ENCODE measurements at places on chromosomes 6 and 20.

DNA sequence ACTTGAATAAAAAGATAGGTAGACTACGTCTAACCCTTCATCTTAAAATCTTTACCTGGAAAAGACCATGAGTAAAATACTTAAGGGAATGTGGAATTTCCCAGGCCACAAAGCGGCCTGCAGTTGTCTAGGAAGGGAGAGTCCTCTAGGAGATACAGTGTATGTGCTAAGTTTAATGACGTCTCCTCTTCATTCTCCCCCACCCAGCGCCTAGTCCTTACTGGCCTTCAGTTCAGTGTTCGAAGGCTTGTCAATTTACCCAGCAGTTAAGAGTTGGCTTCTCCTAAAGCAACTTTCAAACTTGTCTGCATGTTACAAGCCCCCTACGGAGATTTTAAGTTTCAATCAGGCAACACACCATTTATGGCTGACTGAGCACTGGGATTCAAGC, 35.2 kb downstream of the HFE start:
- peak; percentile 9 for DNase-seq

GRCh38 chr20:1555952-1556351, 1.6 kb downstream of the SIRPD start:
- no peak for DNase-seq

- DNase-seq = no peak
Measured at GRCh38 chr6:50721978-50722377, 8.7 kb downstream of the TFAP2D start.

DNA sequence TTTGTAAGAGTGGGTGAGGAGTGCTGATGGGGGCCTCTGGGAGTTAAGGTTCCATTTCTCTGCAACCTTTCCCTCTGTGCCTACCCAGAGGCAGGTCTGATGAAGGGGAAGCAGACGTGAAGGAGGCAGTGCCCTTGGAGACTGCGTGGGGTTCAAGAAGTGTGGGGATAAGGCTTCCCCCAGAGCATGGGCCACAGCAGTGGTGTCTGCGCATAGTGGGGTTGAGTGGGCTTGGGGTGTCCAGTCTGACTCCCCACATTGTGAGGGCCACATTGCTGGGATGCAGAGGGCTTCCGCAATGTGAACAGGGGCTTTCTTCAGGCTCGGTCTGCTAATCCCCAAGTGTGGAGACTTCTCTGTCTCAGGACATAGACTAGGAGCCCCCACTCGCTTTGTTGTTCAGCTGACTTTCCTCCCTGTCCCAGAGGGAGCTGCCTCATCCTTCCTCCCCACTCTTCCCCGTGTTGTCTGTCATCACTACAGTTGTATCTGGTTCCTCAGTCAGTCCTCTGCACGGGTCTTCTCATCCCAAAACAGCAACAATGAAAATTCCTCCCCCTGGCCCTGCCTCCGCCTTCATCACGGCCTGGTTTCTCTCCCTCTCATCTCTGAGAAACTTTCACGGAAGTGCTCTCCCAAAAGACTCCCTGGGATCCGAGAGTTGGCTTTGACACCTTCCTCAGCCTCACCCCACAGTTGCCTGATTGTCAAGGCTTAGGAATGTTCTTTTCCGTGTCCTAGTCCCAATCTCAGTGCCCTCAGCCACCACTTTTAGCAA, 2.8 kb downstream of the EBF4 start:
- DNase-seq = no peak

DNA sequence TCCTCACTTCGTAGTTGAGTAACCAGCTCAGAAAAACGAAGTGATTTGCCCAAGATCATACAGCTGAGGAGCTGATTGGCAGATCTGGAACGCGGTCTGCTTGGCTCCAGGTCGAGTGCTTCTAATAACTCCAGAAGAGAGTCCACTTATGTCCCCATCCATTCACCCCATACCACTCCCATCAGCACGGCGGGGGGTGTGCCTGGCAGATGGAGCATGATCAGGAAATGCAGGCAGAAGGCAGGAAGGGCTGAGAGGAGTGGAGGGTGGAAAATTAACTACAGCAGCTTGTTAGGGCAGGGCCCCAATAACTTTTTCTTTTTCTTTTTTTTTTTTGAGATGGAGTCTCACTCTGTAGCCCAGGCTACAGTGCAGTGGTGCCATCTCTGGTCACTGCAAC, 15.0 kb downstream of the FITM2 start:
- no peak for DNase-seq

DNA sequence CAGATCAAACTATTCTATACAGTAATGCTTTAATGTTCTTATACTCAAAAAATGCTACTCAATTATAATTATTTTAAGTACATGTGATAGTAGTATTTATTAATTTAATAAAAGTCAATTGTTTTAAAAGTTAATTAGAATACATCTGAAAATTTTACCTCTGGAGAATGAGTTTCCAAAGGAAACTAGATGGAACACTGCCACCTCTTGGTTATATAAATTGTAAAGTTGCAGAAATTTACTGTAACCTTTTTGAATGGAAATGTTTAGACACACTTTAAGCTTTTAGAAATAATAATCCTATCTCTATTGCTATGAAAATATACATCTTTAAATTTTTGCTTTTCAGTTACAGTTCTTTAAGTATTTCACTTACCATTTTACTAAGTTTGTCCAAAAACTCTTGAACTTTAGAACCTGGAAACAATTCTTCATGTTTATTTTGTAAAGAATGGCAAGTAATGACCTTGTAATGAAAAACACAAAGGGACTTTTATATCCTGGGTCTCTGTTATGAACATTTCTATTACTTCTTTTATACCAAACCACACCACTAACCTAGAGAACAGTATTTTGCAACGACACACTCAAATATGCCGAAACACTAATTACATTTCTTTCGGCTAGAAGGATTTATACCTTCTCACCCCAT, 10.9 kb upstream of the BMP5 start:
- DNase-seq = no peak

DNA sequence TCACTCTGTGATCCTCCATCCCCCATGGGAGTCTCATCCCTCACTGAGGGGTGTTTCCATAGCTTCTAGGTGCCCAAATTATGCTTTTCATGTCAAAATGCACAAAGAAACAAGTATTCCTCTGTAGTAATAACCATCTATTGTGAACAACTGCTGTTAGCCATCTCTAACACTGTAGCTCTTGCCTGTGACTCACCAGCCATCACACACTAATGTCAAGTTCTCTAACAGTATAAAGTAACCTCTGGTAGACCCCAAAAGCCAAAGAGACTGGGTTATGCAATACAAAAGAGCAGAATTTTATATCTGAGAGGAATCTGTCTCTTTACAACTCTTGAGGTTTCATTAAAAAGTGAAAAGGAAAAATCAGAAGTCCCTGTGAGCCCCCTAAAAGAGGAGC, 25.4 kb upstream of the IYD start:
- no peak for DNase-seq

GRCh38 chr20:19098806-19099578, 113.5 kb upstream of the SLC24A3 start:
- DNase-seq = no peak

- no peak for DNase-seq
Measured at GRCh38 chr6:164303102-164303964, 888.8 kb downstream of the QKI start.

DNA sequence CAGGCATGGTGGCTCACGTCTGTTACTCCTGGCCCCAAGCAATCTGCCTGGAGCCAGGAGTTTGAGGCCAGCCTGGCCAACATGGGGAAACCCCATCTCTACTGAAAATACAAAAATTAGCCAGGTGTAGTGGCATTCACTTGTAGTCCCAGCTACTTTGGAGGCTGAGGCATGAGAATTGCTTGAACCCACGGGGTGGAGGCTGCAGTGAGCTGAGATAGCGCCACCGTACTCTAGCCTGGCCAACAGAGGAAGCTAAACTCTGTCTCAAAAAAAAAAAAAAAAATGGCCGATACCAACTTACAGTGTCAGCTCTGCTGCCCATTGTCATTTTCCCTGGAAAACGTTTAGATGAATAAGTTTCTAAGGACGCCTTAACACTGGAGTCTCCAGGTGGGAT, 489.9 kb downstream of the TFAP2A start:
- no peak for DNase-seq

- no peak for DNase-seq
Measured at GRCh38 chr20:42587427-42587826, 602.3 kb downstream of the PTPRT start.
